IgD-negative memory B cell (primary cell): ENCODE measurements at places on chromosomes 1 and 21. TPM values are rescaled to one million over a fixed set of nuclear protein-coding genes. Genes with fewer than 3 reads are reported as not detected.

The COL8A2 gene
- polyA plus RNA-seq: not detected

The CDK18 gene
- polyA plus RNA-seq: 0.95 TPM

The TRIM17 gene
- not detected for polyA plus RNA-seq

The NPHS2 gene
- not detected for polyA plus RNA-seq

The SLC30A10 gene
- polyA plus RNA-seq: not detected

The IGSF5 gene
- polyA plus RNA-seq: not detected

The CLDN17 gene
- not detected for polyA plus RNA-seq

The CNR2 gene
- 52.1 TPM for polyA plus RNA-seq

The SPEN gene
- 43.2 TPM for polyA plus RNA-seq

The BOLA1 gene
- polyA plus RNA-seq: 29.1 TPM
